Dorsolateral prefrontal cortex (tissue), 122 donors: ENCODE measurements at places on chromosomes 16 and 17.

GRCh38 chr17:45149037-45149668 lies 878 bp downstream of the HEXIM1 start:
- peak; percentile 62 for DNase-seq

GRCh38 chr17:20153231-20153630 lies 144.1 kb downstream of the SPECC1 start:
- no peak for DNase-seq

GRCh38 chr16:49504023-49504364 lies 130.4 kb downstream of the C16orf78 start:
- no peak for DNase-seq

DNA sequence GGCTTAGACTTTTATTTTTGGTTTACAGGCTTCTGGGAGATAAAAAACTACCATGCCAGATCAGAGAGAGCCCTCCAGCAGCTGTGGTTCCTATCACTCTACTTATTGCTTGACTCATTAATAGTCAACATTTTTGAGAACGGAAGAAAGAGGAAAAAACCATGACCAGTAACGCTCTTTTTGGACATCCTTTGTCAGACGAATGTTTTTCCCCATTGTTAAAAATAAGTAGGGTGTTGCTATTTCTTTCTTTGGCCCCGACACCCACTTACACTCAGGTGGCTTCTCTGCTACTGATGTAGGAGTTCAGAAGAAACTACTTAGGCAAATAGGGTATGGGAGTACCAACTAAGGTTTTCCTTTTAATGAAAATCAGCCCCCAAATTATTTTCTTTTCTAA lies 27.5 kb downstream of the TVP23A start:
- no peak for DNase-seq

DNA sequence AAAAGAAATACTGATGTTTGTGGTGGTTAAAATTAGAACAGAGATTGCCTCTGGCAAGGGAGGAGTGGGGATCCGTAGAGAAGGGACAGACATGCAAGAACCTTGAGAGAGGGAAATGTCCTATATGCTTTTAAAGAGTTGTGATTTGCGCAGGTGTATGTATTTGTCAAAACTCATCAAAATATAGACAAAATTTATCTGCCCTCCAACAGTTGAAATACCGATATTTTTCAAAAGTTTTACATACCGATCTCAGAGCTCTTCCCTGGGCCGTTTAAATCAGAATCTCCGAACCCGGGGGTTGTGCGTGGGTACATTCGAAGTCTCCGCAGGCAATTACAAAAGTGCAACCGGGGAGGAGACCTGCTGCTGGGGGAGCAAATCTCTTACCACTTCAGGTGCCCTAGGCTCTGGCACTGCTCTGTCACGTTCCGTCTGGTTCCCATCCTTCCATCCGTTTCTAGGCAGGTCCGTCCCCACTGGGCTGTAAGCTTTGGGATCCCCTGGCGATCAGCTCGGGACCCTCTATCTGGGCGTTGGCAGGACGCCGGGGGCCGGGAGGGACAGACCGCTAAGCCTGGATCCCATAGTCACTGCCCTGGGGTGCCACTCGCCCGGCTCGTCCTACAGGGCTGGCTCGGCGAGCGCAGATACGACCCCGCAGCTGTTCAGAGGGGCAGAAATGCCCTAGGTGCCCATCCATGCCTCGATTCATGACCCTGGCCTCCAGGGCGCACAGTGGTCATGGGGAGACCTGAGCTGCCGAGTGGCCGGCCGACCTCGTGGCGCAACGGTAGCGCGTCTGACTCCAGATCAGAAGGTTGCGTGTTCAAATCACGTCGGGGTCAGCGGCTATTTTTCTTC lies 4.2 kb downstream of the BORCS6 start:
- peak; percentile 91 for DNase-seq

- no peak for DNase-seq
Observed at GRCh38 chr16:31110106-31111034, 2.2 kb downstream of the BCKDK start.

DNA sequence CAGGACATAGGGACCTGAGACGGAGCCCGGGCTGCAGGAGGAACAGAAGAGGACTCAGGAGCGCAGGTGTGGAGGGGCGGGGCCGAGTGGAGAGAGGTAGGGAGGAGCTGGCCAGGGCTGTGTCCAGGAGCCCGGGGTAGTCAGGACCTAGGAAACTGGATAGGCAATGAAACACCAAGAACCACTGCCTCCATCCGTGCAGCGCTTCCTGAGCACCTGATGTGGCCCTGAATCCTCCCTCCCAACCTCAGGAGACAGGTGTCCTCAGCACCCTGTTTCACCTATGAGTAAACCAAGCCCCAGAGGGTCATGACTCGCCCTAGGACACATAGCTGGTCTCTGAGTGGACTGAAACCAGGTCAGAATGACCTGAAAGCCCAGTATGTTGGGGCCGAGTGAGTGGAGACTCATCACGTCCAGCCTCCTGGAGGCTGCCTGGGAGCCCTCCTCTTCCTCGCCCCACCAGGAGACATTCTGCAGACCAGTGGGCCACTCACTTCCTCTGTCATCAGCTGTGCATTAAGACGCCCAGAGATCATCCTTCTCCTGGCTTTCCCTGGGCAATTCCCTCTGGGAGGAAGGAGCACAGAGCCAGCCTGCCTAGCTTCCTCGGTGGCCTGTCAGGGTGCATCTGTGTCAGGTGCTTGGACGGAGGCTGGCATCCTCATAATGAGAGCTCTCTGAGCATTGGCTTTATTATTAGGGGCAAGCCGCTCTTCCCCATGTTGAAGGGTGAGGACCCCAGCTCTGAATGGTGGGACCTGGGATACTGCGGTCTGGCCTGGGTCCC lies 72.8 kb downstream of the SCNN1B start:
- no peak for DNase-seq

DNA sequence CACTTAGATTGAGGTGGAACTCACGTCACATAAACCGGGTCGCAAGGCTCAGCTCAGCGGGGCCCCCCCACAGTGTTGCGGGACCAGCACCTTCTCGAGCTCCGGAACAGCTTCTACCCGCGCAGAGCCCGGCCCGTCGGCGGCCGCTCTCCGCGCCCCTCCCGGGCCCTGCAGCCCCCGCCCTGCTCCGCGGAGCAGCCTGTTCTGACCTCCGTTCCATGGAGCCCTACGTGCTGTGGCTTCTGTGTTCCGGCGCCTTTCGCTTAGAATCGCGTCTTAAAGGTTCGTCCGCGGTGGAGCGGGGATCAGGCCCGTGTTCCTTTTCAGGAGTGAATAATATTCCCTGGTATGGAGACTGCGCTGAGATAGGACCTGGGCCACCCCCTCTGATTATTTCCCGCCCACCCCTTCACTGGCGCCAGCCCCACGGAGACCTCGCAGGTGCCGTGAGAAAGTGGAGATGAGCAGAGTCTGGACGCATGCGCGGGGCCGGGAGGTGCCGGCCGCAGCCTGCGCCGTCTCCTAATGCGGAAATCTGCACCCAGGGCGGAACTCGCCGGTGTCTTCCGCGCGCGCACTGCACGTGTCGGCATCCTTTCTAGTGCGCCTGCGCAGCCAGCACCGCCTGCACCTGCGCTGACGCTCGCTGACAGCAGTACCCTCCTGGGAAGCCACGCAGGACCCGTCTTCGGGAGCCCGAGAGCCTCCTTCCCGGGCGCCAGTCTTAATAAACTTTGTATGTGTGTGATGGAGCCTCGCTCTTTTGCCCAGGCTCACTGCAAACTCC lies 30.9 kb downstream of the ZNF778 start:
- no peak for DNase-seq

DNA sequence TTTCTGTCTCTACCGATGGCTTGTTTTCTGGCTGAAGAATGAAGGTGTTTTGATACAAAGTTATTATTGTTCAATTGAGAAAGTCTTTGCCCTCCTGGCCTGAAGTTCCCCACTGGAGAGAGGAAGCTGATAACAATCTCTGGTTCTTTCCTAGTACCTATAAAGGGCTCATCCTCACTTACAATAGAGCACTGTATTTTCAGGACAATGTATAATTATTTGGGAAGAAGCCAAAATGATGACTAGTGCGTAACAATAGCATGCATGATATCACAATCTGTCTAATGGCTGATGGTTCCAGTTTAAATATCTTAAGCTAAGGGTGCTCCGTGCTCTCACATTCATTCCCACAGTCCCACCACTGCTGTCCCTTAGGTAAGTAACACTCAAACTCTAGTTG lies 230.7 kb downstream of the IRX3 start:
- DNase-seq = no peak

DNA sequence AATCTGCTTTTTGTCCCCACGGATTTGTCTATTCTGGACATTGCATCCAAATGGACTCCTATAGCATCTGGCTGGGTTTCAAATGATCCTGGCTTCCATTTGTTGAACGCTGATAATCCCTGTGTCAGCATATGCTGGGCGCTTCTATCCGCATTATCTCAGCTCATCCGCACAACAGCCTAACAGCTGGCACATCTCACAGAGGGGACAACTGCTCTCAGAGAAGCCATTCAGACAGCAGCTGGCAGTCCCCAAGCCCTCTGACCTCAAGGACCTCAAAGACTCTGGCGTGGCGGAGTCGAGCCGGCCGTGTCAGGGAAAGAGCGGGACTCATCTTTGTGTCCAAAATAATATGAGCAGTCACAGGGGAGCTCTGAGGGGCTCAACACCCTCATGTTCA lies 82.3 kb downstream of the NT5M start:
- DNase-seq = peak; percentile 63

DNA sequence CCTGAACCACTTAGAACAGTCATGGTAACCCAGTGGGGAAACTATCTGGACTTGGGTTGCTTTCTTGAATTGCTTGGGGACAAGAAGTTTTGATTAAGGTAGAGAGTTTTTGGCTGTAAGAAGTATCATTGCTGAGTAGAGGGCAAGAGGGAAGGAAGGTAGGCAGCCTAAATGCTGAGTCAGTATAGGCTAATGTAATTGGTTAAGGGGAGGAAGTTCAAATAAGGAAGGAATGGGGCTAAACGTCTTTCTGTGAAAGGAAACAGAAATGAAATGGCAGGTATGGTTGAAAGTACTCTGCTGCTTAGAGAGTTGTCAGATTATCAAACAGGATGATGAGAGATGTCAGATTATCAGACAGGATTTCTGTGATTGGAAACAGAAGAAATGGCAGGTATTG lies 20.3 kb downstream of the KPNB1 start:
- no peak for DNase-seq

DNA sequence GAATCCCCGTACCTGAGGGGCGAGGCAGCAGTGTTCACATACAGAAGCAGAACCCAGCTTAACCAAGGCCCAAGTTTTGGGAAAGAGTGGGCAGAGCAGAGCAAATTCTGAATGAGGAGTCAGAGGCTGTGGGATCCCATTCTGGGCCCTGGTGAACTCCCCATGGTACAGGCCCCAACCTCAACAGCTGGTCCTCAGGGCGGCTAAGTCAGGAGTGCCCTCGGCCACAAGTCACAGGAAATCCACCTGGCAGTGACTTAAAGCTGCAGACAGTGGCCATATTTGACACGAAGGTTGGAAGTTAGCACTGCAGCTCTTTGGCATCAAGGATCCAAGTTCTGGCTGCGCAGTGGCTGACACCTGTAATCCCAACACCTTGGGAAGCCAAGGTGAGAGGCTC lies 237.1 kb downstream of the PARN start:
- no peak for DNase-seq

DNA sequence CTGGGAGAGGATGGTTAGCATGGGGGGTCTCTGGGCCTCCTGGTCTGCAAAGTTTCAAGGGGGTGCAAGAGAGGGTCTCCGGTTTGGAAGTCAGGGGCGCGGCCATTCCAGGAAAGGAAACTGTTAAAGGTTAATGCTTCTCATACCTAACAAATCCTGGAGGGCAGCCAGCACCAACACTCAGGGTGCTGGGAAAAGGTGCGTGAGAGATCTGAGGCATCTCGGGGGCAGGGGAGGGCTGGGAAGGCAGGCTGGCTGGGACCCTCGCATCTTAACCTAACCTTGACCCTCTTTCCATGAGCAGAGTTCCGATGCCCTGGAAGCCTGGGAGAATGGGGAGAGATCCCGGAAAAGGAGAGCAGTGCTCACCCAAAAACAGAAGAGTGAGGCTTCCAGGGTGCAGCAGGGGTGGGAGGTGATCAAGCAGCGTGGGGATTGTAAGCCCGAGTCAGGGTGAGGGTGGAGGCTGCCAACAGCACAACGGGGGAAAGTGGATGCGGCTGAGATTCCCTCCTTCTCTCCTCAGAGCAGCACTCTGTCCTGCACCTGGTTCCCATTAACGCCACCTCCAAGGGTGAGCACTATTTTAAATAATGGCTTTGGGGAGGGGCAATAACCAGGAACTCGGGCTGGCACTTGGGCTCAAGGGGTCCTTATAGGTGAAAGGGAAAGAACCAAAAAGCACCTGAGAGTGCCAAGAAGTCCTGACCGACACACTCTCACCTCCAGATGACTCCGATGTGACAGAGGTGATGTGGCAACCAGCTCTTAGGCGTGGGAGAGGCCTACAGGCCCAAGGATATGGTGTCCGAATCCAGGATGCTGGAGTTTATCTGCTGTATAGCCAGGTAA lies 996 bp downstream of the TNFSF13 start:
- DNase-seq = no peak

- DNase-seq = no peak
Observed at GRCh38 chr17:28777178-28777577, 33.4 kb downstream of the TRAF4 start.

GRCh38 chr16:28321700-28322411 lies 29.5 kb downstream of the SBK1 start:
- no peak for DNase-seq

DNA sequence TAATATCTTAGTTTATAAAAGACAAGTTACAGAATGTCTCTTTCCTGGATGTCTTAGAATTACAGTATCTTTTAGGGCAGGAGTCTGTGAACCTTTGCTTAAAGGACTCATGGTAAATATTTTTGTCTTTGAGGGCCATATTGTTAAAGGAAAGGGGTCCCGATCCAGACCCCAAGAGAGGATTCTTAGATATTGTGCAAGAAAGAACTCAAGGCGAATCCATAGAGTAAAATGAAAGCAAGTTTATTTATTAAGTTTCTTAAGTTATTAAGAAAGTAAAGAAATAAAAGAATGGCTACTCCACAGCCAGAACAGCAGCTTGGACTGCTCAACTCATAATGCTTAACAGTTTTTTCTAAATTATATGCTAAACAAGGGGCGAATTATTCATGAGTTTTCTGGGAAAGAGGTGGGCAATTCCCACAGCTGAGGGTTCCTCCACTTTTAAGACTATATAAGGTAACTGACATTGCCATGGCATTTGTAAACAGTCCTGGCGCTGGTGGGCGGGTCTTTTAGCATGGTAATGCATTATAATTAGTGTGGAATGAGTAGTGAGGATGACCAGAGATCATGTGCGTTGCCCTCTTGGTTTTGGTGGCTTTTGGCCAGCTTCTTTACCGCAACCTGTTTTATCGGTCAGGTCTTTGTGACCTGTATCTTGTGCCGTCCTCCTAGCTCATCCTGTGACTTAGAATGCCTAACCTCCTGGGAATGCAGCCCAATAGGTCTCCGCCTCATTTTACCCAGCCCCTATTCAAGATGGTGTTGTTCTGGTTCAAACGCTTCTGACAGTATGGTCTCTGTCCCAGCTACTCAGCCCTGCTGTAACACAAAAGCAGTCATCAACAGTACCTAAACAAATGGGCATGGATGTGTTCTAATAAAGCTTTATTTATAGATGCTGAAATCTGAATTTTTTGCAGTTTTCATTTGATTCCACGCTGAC lies 53.2 kb downstream of the BMERB1 start:
- DNase-seq = no peak

DNA sequence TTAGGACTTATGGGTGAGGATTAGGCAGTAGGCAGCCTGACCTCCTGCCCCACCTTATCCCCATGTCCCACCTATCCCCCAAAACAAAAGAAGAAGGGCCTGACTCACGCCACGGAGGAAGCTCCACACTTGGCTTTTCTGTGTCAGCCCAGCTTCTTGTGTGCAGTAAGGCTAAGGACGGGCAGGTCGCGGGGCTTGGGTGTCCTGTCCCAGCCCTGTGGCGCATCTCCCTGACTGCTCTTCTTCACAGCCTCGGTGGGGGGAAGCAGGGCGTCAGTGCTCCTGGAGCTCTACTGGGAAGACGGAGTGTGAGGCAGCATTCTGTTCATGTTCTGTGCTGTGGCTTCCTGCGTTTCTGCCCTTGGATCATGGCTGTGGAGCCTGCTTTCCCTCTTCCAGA lies 34.6 kb upstream of the ALDH3A2 start:
- DNase-seq = no peak
